ENCODE measurements at places on chromosomes 6 and 20. TPM values are rescaled to one million over a fixed set of nuclear protein-coding genes. Genes with fewer than 3 reads are reported as not detected.

Gene CD24
- 0.90 TPM for total RNA-seq

Gene SPAG4
- total RNA-seq, result 19.7 TPM

Gene GPR63
- total RNA-seq, result not detected

Gene FAM8A1
- 17.6 TPM for total RNA-seq

Gene ULBP1
- total RNA-seq, result 0.28 TPM

Gene FHL5
- not detected for total RNA-seq

Gene SNPH
- 14.4 TPM for total RNA-seq

Gene SIRPB1
- total RNA-seq, result 3.9 TPM

Gene SERPINB1
- 48.8 TPM for total RNA-seq

Gene CALHM4
- not detected for total RNA-seq

Gene ZNF311
- not detected for total RNA-seq

Gene HBS1L
- total RNA-seq, result 119 TPM

Gene TFAP2A
- total RNA-seq, result 0.24 TPM

Gene LY6G6D
- not detected for total RNA-seq

Gene CST2
- total RNA-seq, result not detected

Gene HCRTR2
- not detected for total RNA-seq

Gene TRIM15
- not detected for total RNA-seq

Gene KCNQ2
- not detected for total RNA-seq

Gene GPR6
- total RNA-seq, result not detected

Gene OLIG3
- not detected for total RNA-seq

Gene NCOA6
- total RNA-seq, result 13.0 TPM

Gene ANKRD6
- 5.9 TPM for total RNA-seq

Gene LRRC73
- 0.56 TPM for total RNA-seq

Gene DYNLT2
- total RNA-seq, result 3.7 TPM

Gene DHX16
- 17.9 TPM for total RNA-seq

Gene SMOC2
- total RNA-seq, result not detected

Gene AP5S1
- total RNA-seq, result 6.3 TPM

Gene KCNK16
- total RNA-seq, result not detected

Gene RAET1L
- total RNA-seq, result not detected

Gene TULP1
- not detected for total RNA-seq

Gene BFSP1
- 0.31 TPM for total RNA-seq

Gene RIN2
- total RNA-seq, result not detected

Gene ADGB
- not detected for total RNA-seq

Gene PREX1
- 117 TPM for total RNA-seq

Gene TGM3
- not detected for total RNA-seq

Gene PNISR
- 287 TPM for total RNA-seq

Gene F13A1
- total RNA-seq, result not detected

Gene TTBK1
- total RNA-seq, result 0.08 TPM

Gene OPRL1
- total RNA-seq, result 0.69 TPM

Gene MATN4
- not detected for total RNA-seq

Gene HLA-DQA1
- 5.5 TPM for total RNA-seq

Gene ARHGAP40
- total RNA-seq, result not detected

Gene NKX2-4
- total RNA-seq, result not detected

Gene EPHA7
- total RNA-seq, result not detected

Gene GHRH
- total RNA-seq, result not detected

Gene ANKS1A
- 6.1 TPM for total RNA-seq

Gene HSPA12B
- total RNA-seq, result not detected

Gene COL20A1
- total RNA-seq, result 0.22 TPM
